ENCODE measurements at places on chromosomes 13 and 19.

DNA sequence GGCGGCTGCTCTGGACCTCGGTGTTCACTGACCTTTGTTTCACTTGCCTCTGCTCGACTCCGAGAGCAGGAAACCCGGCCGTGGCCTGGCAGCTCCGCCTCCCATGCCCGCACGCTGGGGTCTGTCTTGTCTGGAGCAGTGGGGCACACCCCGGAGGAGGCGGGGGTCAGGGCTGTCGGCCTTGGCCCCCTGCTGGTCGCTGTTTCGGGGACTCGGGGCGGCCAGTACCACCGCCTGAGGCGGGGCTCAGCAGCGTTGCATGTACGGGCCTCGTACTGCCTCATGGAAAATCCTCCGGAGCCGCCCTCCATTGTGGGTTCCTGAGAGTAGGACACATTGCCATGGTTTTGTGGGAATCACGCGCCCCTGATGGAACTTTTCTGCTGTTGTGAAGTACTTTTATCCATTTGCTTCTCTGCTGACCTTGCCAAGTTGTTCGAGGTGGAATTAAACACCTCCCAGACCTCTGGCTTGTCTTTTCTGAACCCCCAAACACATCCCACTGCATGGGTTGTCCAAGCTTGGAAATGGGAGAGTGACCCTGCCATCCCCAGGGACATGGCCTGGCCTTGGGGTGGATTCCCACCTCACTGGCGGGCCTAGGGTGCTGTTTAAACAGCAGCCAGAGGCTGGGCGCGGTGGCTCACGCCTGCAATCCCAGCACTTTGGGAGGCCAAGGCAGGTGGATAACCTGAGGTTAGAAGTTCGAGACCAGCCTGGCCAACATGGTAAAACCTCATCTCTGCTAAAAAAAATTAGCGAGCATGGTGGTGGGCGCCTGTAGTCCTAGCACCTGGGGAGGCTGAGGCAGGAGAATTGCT, 5.5 kb upstream of the NDUFS7 start:
- no peak for DNase-seq

DNA sequence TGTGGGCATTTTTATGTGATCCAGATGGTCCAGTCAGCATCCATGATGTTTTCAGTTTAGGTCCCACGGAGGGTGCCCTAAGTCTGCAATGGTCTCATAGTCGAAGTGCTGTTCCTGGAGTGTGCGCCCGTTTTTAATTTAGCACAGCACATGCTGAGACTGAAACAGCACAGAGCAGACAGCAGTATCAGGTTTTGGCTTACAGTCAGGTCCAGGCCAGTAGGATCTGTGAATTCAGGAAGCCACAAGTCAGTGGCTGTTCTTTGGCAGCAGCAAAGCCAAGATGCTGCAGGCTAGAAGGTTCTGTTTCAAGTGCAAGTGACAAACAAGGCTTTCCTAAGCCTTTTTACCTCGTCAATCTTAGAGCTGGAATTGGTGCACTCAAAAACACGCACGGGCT, 18.3 kb downstream of the FBXO27 start:
- DNase-seq: no peak

DNA sequence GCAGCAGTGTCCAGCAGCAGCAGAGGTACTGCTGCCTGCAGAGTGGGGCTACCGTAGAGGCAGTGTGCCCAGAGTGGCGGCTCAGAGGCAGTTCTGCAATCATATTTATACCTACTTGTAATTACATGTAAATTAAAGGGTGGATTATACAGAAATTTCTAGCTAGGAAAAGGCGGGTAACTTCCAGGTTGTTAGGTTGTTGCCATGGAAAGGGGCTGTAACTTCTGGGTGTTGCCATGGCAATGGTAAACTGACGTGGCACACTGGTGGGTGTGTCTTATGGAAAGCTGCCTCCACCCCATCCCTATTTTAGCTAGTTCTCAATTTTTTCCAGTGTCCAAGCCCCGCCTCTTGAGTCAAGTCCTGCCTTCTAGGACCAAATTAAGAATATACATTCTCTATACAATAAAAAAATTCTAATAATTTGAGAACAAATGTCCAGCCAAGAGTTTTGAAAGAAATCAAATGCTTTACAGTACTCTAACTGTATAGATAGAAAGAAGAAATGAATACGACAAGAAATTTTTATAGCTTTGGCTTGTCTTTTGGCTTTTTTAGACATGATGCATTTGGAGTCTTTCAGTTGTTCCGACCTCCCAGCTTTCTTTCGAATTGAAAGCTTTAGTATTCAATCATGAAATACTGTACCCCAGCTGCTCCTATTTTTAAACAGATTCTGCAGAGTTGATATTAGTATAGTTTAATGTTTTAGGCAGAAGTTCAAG, 816.6 kb downstream of the DIAPH3 start:
- DNase-seq: no peak

DNA sequence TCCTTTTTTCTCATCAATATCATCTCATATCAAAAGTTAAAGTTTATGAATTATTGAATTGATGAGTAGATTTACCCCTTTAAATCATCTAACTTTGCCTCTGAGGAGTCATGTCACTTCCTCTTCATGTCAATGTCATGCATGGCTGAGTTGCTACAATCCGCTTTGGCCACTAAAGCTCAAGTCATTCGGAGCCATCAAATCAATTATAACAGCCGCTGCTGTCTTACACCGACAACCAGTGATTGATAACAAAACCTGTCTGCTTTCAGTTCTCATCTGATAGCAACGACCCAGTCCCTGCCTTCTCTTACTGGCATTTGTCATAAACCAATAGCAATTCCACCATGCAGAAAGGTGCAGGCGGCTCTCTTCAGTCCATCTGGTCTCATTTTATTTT, 429.3 kb downstream of the DIAPH3 start:
- DNase-seq: no peak

GRCh38 chr19:51158474-51159129, 16.5 kb downstream of the SIGLEC7 start:
- DNase-seq: no peak

DNA sequence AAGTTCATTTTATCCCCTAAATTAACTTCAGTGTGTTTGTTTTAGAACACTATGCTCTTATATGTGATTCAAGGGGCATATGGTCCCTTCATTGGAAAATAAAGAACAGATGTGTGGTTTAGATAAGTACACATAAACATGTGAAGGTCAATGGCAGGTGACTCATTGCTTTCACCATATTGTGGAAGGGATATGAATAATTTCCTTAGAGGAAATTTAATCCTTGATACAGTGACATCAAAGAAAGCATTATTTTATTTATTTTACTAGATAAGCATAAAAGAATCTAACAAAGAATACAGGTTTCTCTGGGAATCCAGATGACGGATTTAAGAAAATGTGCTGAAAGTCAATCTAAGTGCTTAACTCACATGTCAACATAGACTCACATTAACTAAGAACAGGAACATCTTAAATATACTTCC, 373.5 kb downstream of the KCTD12 start:
- no peak for DNase-seq

- DNase-seq: peak; percentile 75
These were observed 11.5 kb downstream of the CCDC124 start for GRCh38 chr19:17944301-17944700.

DNA sequence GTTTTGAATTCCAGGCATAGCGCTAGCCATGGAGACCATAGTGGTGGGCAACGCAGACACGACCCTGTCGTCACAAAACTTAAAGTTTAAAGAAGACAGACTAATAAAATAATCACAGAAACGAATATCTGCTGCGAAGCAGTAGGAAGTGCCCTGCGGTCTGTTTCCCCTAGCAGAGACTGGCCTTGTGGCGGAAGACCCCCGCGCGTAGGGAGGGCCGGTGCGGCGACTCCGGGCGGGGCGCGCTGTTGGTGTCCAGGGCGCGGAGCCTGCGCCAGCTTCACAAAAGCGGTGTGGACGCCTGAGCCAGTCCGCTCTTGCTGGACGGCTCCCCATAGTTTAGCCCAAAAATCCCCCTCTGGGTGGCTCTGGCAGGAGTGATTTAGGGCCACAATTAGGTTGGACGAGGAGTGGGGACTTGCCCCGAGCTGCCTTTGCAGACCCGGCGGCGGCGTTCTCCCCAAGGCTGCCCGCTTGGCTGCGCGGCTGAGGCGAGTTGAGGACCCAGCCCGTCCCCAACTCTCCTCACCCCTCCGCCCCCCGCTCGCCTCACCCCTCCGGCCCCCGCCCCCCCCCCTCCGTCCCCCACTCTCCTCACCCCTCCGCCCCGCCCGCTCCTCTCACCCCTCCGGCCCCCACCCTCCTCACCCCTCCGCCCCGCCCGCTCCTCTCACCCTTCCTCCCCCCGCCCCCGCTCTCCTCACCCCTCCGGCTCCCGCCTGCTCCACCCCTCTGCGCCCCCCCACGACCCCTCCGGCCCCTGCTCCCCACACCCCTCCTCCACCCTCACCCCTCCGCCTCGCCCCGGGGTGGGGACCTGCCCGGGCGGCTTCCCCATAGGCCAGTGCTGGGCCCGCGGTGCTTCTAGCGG, 14.2 kb upstream of the LATS2 start:
- DNase-seq: no peak

DNA sequence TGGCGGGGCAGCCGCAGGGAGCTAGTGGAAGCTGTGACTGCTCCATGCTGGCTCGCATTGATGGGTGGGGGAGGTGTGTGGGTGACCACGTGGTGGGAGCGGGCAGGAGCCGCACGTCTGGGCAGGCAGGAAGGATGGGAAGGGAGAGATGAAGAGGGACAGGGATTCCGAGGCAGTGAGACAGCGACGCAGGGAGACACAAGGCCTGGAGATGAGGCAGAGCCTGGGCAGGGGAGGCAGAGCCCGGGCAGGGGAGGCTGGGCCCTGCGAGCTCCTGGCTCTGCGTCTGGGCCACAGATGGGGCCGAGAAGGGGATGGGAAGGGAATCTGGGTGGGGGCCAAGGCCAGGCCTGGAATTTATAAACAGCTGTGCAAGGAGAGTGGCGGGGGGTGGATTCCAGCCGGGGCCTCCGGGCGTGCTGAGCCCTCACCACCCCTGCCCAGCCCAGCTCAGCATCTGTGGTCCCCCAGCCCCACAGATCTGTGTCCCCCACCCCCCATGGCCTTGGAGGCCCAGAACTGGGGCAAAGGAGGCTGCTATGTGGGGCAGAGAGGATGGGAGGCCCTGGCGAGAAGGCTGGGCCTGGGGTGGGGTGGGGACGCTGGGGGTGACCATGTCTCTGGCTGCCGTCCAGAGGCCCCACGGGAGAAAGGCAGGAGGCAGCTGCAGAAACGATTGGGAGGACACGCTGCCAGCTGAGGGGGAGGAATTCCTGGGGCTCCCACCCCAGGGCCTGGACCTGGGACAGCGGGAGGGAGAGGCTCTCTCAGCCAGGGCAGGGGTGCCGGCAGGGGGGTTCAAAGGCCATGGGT, 6.0 kb downstream of the EHD2 start:
- DNase-seq: peak; percentile 58

Data from occipital lobe (tissue), 3 donors.